ENCODE measurements at places on chromosomes 7 and 10.

- no peak for DNase-seq
Observed at GRCh38 chr10:125087191-125087896, 73.0 kb downstream of the CTBP2 start.

- no peak for DNase-seq
Observed at GRCh38 chr7:12583176-12583575, 12.7 kb downstream of the SCIN start.

DNA sequence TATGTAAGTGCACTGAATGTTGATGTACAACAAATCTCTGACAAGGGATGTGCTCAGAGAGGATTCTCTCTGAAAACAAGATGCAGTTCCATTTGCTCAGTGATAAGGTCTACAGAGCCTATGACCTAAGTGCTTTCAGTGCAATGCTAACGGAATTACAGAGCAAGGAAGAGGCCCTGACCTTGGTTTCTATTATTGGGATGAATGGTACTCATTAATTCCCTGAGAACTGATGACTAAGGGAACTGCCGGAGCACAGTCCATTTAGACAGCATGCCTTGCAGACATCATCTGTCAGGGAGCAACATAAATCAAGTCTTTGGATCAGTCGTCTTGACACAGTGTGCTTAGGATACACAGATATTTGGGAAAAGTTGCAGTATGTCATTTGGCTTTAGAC lies 340.8 kb downstream of the PHTF2 start:
- DNase-seq, result no peak

- no peak for DNase-seq
Observed at GRCh38 chr7:17844514-17845196, 95.6 kb downstream of the SNX13 start.

GRCh38 chr10:21791276-21791675 lies 212.3 kb downstream of the DNAJC1 start:
- no peak for DNase-seq

DNA sequence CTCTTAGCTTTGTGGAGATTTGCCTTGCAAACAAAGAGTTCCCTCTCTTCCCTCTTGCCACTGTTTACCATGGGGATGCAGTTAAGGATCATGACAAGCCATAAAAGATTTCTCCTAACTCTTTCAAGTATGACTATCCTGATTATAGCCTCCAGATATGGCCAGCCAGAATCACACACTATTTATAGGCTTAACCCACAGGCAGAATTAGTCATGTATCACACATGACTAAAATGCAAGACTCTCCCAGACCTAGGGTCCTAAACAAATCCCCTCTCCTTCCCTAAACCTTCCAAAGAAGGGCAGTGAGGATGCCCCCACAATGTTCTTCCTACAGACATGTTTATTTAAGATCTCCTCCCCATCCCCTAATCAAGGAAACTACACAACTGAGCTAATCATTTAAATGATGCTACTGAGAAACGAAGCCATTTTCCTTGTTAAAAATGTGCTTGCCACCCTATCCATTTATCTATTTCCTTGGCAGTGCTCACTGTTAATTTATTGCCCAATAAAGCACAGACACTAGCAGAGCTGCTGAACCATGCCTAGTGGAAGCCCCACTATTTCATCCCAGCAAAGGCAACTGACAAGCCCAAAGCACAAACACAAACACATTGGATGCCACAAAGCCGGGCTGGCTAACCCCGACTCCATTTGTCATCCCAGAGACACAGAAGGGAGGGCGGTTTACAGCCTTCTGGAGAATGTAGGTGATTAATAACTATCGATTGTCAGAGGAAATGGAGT lies 363.4 kb downstream of the KCNMA1 start:
- no peak for DNase-seq

DNA sequence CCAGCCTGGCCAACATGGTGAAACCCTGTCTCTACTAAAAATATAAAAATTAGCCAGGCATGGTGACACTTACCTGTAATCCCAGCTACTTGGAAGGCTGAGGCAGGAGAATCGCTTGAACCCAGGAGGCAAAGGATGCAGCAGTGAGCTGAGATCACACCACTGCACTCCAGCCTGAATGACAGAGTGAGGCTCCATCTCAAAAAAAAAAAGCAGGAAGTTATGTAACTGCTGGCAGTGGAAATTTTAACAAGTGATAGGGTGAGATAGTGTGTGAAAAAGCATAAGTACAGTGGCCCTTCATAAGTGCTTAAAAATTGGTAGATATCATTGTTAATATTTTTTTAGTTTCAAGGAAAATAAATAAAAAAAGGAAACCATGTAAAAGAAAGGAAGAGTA lies 12.3 kb downstream of the AKR1C3 start:
- DNase-seq, result no peak

DNA sequence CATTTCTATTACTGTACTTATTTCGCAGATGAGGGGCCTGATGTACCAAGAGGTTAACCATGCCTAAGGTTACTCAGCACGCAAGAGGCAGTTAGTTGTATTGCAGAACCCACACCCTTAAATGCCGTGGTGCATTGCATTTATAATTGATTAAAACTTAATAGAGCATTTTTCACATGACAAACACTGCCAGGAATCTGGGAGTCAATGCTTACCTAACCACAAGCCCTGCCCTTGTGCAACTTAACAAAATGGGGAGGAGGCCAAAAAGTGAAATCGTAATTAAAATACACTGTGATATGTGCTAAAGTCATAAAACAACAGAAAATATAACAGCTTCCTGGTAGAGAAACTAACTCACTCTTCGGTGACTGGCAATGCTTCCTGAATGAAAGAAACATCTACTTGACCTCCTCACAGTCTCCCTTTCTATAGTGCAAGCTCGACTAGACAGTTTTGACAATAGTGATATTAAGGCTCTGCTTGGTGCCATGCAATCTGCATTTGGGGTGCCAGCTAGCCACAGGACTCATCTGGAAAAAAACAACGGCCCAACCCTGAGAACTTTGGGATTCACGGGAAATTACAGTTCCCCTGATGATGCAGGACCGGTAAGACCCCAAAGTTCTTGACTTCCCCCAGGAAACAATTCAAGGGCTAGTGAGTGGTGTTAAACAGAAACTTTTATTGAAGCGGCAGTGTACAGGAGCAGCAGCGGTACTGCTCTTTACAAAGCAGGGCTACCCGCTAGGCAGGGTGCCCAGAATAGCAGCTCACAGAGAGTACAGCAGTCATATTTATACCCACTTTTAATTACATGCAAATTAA lies 612.4 kb downstream of the TNS3 start:
- no peak for DNase-seq

DNA sequence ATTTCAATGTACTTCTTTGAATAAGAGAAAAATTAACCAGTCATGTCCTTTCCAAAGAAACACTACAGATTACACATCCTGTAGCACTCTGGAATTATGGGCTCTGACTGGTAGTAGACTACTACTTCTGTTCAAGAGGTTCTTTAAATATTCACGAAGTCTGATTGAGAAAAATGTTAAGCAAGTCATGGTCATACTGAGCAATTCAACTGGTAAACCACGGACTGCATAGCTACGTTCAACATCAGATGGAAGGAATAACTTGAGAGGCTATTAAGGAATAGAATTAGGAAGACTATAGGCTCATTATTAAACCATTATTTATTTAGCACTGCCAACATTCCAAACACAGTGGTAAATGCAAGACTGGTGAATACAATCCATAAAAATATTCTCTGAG lies 160.8 kb downstream of the IMMP2L start:
- DNase-seq, result no peak

- no peak for DNase-seq
Observed at GRCh38 chr7:73970801-73971229, 57.2 kb upstream of the ELN start.

- DNase-seq, result no peak
Observed at GRCh38 chr10:5575482-5576153, 50.9 kb downstream of the CALML3 start.

- no peak for DNase-seq
Observed at GRCh38 chr10:127855591-127855881, 37.2 kb downstream of the CLRN3 start.

All from NCI-H1694 treated with DMSO at 0.1 percent for 48 hours (cell line).